Neural cell (in vitro differentiated cells): ENCODE measurements at places on chromosomes 2 and 18. TPM values are rescaled to one million over a fixed set of nuclear protein-coding genes. Genes with fewer than 3 reads are reported as not detected.

GDF7 gene
- polyA plus RNA-seq: 0.38 and 0.62 TPM in 2 replicates

DSG3 gene
- not detected in 2 replicates for polyA plus RNA-seq

BOK gene
- polyA plus RNA-seq: 2.3 and 3.9 TPM in 2 replicates

SRD5A2 gene
- 0.11 and 0.26 TPM in 2 replicates for polyA plus RNA-seq

DUSP2 gene
- polyA plus RNA-seq: 1.5 and 2.1 TPM in 2 replicates

SULT1C2 gene
- 0.12 TPM in 1 of 2 replicates, not detected in the other for polyA plus RNA-seq

THSD7B gene
- 0.46 and 1.6 TPM in 2 replicates for polyA plus RNA-seq

ZNF385B gene
- 0.30 and 0.31 TPM in 2 replicates for polyA plus RNA-seq
